ENCODE measurements at places on chromosomes 11 and 22.

- no peak for DNase-seq
Observed at GRCh38 chr22:35900483-35901168, 128.0 kb downstream of the RBFOX2 start.

DNA sequence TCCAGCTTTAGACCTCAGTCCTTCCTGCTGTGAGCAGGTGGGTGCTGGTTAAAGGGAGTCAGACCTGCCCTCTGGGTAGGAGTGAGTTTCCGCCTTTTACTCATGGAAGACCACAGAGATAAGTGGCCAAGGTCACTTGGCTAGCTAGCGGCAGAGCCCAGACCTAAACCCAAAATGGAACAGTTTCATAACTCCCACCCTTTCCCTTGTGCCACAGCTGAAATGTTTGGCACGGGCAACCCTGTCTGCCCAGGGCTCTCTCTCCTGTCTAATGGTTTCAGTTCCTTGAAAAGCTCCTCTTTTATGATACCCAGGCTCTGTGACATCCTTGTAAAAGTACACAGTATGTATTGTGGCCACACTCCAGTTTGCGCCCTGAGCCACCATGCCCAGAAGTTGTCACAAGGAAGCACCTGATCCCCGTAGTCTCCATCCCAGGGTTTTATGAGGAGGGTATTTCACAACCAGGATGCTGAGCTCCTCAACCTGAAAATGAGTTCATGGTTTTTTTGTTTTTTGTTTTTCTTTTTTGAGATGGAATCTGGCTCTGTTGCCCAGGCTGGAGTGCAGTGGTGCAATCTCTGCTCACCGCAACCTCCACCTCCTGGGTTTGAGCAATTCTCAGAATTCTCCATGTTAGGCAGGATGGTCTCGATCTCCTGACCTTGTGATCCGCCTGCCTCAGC, 5.1 kb downstream of the MB start:
- no peak for DNase-seq

DNA sequence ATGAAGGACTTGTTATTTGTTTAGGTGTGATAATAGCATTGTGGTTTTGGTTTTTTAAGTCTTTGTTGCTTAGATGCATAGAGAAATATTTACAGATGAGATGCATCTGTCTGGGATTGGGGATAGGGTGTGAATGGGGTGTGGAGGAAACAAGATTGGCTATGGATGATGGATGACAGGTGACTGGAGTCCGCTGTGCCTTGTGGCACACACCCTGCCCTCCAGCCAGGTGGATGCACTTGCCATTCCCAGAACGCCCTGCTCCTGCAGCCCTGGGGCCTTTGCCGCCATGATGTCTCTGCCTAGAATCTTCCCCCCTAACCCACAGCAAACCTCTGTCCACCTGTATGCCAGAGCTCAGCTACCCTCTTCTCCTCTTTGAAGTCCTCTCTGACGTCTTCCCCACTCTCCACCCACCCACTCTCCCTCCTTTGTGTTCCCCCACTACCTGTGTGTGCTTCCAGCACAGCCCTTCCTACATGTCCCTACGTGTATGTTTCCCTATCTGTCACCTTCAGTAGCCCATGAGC, 54.7 kb downstream of the WNT11 start:
- DNase-seq, result no peak

- DNase-seq, result no peak
Observed at GRCh38 chr11:77851503-77851902, 30.6 kb downstream of the AAMDC start.

DNA sequence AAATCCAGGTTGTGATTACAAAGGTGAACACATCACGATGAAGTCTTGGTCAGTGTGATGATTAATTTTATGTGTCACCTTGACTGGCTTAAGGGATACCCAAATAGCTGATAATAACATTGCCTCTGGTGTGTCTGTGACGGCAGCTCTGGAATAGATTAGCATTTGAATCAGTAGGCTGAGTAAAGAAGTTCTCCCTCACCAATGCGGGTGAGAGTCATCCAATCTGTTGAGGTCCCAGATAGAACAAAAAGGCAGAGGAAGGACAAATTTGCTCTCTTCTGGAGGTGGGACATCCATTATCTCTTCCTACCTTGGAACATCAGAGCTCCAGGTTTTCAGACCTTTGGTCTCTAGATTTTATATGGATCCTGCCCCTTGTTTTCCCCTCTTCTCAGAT, 856.2 kb upstream of the CCDC90B start:
- no peak for DNase-seq

DNA sequence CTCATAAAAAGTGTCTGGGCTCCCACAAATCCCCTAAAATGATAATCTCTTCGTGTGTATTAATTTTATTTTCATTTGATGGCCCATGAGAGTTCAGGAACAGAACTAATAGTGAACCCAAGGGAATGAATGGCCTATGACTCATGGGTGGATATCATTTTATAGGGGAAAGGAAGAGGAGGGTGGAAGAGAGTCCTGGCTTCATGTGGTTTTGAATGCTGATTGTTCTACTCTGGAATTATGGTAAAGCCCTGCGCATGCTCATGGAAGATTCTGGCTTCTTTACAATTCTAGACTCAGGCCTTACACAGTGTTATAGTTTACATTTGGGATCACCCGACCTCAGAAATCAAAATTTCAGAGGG, 35.2 kb downstream of the MAML2 start:
- no peak for DNase-seq
